ENCODE measurements at places on chromosomes 7 and 10.

DNA sequence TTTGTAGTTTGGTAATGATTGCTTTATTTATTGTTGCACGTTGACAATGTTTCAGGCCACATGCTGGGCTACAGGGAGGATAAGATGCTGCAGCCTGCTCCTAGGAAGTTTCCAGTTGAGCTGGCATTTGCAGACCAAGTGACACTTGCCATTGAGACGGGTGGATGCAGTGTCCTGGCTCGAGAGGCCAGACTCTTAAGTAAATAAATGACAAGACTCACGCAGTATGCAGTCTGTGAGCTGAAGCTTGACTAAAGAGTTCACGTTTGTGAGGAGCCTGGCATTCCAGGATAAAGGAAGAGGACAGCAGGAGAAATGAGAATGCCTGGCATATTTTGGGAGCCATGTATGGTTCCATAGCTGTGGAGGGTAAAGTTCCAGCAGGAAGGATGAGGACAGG is 105.8 kb downstream of the BAMBI start:
- DNase-seq: no peak

DNA sequence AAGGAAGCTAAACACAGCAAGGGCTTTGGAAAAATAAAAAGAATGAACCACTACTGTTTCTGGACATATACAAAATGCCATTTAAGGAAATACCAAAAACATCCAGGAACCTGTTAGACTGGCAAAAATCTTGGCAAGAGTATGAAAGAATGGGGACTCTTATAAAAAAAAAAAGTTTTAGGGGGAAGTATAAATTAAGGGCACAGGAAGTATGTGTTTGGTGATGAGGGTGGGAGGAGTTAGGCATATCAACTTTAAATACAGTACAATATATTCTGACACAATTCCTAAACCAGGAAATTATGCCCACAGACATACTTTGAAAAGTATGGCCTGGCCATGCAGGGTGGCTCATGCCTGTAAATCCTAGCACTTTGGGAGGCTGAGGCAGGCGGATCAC is 74.2 kb downstream of the WAPL start:
- no peak for DNase-seq

DNA sequence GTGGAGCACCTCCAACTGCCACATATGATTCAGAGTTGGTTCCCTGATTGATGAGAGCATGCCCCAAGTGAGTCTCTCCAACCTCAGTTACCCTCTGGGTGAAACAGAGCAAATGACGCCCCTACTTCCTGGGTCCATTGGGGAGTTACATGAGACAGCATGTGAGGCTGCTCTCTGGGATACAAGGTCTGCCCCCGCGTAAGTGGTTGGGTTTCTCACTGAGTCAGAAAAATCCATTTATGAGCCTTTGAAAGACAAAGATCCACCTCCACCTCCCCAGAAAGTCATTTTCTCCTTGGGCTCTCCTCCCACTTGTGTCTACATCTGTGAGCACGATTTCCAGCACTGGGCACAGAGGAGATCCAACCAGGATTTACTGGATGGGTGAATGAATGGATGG is 70.7 kb upstream of the DNAAF5 start:
- no peak for DNase-seq

DNA sequence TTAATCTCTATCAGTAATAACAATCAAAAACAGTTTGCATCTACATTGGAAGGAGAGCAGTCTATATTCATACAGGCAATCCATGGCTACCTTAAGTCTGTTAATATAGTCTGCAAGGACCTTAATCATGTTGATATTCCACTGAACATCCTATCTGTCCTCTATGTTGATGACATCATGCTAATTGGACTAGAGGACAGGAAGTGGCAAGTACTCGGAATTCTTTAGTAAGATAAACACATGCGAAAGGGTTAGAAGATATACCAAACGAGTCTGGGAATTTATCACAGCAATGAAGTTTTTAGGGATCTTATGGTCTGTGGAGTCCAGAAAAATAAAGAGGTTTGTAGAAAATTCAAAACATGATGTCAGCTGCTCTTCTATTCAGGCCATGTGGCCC is 11.3 kb upstream of the SAMD9L start:
- no peak for DNase-seq

- DNase-seq: no peak
Measured at GRCh38 chr7:23291957-23292560, 7.1 kb upstream of the MALSU1 start.

GRCh38 chr10:13161857-13162271 is 506 bp downstream of the MCM10 start:
- DNase-seq: no peak

- DNase-seq: no peak
Measured at GRCh38 chr7:83410989-83411591, 237.8 kb downstream of the SEMA3E start.

DNA sequence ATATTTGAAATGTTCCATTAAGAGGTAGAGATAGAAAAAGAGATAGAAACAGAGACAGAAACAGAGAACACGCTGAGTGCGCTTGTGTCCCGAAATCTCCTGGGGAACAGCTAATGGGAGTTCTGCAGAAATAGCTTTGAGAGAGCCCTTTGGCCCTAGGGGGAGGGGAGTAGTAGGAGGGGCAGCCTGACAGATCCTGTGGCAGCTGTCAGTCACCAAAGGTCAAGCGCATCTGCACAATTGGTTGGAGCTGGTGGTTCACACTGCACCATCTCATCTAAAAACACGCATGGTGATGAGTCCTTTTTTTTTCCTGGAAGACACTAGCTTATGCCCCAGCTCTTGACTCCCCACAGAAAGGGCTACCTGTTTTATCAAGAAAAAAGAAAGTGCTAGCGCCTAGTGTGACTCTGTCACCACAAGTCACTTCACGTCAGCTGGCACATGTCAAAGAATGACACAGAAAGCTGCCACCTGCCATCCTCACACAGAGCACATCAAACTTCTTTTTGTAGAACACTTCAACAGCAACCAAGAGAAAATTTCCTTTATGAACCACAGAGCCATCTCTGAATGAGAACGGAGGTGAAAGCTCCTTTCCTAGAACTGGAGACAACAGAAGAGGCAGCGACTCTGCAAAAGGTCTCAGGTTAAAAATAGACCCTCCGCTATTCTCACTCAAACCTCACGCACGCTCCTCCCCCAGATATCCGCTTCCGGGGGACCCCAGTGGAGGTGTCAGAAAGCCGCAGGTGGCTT is 125.7 kb downstream of the GFRA1 start:
- no peak for DNase-seq

DNA sequence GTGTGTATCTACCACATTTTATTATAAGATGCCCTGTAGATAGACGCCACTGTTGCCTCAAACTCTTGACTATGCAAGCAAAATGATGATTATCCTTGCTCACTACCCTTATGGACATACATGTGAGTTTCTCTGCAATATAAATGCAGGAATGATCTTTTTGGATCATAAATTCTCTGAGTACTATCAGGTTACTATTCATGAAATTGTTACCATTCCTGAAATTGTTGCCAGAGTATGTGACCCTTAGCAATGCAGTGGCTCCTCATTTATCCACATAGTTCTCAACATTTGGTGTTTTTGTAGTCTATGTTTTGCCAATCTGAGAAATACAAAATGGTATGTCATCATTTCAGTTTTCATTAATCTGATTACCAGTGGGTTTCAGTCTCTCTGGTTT is 166.2 kb upstream of the FAM3C start:
- no peak for DNase-seq

GRCh38 chr10:72297281-72297804 is 23.6 kb downstream of the DDIT4 start:
- DNase-seq: peak; percentile 87

- no peak for DNase-seq
Measured at GRCh38 chr10:61965703-61966395, 64.3 kb downstream of the ARID5B start.

DNA sequence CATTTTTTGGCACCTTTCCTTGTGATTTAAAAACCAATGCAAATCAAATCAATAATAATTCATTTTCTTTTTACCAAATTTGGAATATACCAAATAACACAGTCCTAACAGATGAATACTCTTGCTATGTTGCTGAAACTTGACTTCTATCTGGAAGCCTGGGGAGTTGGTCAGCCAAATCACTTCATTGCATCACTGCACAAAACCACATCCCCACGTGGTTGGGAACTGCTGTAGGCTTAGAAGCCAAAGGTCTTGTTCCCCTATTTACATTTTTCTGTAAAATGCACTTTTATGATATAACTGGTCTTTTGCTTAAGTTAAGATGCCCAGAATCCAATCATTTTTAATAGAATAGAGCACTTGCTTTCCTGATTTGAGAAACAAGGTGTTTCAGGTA is 15.2 kb downstream of the GPR85 start:
- DNase-seq: no peak

GRCh38 chr10:70267161-70267933 is 16.5 kb downstream of the NPFFR1 start:
- DNase-seq: no peak

GRCh38 chr7:35232994-35233393 is 20.9 kb downstream of the TBX20 start:
- no peak for DNase-seq

DNA sequence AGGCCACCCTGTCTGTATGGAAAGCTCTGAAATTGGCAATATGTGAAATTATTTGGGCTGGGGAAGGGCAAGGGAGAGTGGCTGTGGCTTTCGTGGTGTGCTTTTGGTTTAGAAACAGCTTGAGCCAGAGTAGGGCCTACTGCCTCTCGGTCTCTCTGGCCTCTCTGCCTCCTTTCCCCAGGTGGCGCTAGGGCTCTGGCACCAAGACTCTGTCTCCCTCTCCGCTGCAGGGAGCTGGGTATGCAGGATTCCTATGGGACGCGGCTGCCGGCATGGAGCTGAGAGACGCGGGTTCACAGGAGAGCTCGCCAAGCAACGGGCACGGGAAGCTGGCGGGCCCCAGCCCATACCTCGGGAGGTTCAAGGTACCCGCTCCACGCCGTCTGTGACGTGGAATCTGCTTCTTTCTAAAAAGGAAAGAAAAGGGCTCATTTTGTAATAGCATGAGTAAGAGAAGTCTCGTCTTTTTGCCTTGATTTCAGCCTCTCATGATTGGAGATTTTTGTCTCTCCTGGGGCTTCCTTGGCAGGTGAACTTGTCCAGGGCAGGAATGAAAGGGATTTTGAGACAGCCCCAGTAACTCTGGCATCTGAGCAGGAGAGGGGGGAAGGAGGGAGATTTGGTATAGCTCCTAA is 105.1 kb upstream of the ANLN start:
- no peak for DNase-seq

- DNase-seq: no peak
Measured at GRCh38 chr10:22643116-22643515, 71.3 kb downstream of the PIP4K2A start.

GRCh38 chr10:4807761-4808507 is 18.1 kb upstream of the AKR1E2 start:
- no peak for DNase-seq

DNA sequence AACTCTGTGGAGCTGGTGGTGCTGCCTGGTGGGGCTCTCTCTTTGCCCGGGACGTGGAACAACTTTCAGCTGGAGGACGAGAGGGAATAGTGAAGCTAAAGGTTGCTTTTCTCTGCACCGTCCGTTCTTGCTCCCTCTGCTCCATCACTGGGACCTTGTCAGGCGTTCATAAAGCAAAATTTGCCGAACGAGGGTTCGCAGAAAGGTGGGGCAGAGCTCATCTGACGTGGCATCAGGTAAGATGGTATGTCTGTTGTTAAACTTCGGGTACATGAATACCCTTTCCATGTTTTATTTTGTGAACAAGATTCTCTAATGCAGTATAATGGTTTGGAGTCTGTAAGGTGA is 416 bp downstream of the BBS9 start:
- no peak for DNase-seq

DNA sequence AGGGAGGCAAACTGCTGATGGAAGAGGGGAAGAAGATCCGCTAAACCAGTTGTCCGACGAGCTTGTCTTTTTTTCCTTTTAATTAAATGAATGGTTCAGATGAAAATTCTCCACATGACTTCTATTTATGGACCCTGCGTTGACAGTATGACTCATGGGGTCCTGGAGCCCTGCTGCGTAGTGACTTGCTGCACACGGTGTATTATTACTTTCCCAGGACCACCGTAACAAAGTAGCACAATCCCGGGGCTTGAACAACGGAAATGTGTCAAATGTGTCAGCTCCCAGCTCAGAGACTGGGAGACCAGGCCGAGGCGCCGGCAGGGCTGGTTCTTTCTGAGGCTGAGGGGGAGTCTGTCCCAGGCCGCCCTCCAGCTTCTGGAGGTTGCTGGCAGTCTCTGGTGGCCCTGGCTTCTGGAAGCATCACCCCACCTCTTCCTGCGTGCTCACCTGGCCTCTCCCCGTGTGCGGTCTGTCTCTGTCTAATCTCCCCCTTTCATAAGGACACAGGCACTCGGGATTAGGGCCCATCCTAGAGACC is 33.8 kb upstream of the MNX1 start:
- DNase-seq: no peak

GRCh38 chr10:6995341-6995740 is 415.3 kb upstream of the PRKCQ start:
- no peak for DNase-seq
